ENCODE measurements at places on chromosomes 1 and 21.

DNA sequence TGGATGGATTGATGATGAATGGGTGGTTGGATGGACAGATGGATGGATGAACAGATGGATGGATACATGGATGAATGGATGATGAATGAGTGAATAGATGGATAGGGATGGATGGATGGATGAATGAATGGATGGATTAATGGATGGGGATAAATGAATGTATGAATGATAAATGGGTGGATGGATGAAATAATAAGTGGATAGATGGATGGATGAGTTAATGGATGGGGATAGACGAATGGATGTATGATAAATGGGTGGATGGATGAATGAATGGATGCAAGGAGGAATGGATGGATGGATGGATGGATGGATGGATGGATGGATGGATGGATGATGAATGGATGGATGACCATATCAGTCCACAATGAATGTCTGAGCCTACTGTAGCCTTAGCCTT is 381.9 kb downstream of the SETD4 start:
- DNase-seq, result no peak

DNA sequence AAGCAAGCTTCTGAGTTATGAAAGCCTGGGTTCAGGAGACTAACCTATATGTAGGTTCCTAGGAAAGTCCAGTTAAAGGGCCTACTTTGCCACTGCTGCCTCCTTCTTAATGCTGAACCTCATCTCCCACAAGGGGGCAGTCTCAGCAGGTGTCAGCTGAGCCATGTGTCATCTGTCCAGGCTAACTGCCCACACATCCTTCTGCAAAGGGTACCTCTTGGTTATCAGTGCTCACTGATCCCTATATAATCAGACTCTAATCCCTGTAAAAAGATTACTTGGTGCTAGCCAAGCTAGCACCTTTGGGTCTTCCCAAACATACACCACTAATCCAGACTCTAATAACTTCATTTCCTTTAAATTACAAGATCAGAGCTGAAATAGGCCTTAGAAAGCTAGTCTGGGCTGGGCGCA is 9.0 kb downstream of the PRDX1 start:
- peak; percentile 63 for DNase-seq

DNA sequence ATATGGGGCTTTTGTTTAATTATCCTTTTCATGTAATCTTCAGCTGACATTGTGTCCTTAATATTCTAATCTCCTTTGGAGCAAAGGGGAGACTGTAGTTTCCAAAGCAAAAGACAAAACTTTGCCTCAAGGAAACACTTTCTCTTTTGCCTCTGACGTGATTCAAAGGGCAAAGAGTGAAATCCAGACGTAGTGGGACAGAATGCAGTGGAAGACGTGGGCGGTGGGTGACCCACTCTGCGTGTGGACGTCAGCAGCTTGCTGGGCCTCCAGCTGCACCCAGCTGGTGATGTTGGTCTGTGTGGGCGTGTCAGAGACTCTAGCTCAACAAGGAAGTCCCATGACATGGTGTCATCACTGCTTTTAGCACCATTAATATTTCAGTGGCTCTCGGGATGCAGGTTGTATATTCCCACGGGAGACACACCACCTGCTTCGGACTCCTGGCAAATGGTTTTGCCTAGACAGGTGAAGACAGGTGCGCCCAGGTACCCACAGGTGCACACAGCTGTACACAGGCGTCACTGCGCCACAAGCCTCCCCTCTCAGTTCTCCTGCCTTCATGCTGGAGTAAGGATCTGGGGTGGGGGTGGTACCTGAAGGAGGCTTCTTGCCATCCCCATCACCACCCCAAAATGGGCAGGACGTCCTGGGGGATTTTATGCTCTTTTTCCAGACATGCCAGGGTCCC is 292.1 kb upstream of the VAMP3 start:
- peak; percentile 11 for DNase-seq

- DNase-seq, result no peak
These were observed 17.9 kb downstream of the CSRP1 start for GRCh38 chr1:201488830-201489589.

- DNase-seq, result no peak
These were observed 220.4 kb downstream of the PBX1 start for GRCh38 chr1:164779376-164779775.
